Peyer's patch (tissue), 4 donors: ENCODE measurements at places on chromosomes 2 and 18.

- no peak for DNase-seq
These were observed 84.0 kb downstream of the SPP2 start for GRCh38 chr2:234134496-234134895.

GRCh38 chr18:73009691-73010090 is 141.9 kb upstream of the NETO1 start:
- no peak for DNase-seq

DNA sequence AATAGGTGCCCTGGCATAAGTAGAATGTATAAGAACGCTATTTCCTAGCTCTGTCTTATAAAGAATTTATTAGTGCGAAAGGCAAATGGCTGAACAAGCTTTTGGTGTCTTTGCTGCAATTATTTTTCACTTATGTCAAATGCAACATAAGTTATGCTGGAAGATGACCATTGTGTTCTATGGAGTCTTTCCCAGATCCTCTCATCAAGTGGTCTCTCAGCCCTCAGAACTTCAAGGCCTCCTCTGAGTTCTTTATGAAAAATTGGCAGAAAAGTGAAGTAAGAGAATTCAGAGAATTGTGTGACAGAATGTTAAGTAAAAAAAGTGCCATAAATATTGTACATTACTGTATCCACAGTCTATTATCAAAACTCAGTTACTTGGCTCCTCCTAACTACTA is 75.2 kb downstream of the RIT2 start:
- no peak for DNase-seq

DNA sequence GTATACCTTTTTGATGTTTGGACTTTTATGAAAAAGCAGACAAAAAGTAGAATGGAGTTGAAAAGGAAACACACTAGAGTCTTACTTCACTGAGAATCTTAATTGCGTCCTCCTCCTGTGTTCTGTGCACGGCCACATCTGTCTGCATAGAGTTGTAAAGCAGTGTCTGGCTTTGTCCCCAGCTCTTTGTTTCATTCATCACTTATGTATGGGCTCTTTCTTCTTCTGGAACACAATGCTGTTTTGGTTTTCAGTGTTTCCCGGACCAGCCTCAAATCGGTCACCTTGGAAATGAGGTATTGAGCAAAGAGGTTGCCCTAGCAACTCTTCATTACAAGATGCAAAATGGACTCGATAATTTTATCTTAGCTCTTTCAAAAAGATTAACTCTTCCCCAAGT is 104.3 kb upstream of the CNGA3 start:
- no peak for DNase-seq

DNA sequence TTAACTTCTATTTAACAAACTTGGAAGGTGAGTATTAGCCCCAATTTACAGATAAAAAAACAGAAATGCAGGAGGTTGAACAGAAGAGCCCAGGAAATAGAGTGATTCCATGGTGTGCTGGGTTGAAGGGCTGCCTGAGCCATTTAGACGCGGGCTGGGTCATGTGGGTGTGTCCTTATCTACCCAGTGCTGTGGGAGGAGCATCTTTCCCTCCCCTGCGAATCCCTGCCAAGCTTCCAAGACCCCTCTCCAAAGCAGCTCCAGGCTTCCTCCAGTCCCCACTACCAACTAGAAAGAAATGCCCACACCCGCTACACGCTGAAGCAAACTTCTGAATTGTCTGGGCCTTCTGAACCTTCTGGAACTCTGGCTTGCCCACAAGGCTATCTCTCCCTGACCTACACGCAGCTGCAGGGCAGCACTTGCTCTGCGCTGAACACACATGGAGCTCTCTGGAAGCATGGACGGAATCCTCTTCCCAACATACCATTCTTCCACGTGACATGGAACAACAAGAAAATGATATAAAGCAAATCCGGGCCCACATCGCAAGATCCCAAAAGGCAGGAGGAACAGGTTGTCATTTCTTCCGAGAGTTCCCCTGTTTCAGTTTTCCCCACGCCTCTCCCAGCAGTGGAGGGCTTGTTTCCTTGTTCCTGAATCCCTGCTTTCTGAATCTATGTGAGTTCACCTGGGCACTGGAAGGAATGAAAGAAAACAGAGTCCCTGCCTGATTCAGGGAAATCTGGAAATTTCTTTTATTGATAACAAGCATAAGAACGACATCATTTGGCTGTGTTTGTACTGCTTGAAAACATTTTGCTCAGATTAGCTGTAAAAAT is 562.7 kb upstream of the ID2 start:
- DNase-seq, result no peak

DNA sequence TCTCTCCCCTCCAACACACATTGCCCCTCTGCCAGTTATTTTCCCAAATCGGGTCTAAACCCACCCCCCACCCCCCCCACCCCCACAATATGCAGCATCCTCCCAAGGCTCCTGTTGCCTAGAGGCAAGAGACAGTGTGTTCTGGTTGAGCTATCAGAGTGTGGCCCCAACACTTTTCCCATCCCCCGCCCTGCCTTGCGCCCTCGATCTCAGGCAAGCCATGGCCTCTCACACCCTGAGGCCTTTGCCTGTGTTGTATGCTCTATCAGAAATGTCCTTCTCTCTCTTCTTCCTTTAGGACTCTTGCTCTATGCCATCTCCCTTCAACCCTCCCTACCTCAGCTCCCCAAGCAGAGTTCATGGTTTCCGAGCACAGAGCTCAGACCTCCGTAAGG is 9.5 kb upstream of the GRHL1 start:
- DNase-seq, result no peak

GRCh38 chr2:62785810-62786597 is 80.5 kb downstream of the EHBP1 start:
- no peak for DNase-seq

- DNase-seq, result no peak
These were observed 646 bp downstream of the ALS2 start for GRCh38 chr2:201779901-201780673.

- no peak for DNase-seq
These were observed 21.7 kb upstream of the CXCR4 start for GRCh38 chr2:136139631-136140030.

DNA sequence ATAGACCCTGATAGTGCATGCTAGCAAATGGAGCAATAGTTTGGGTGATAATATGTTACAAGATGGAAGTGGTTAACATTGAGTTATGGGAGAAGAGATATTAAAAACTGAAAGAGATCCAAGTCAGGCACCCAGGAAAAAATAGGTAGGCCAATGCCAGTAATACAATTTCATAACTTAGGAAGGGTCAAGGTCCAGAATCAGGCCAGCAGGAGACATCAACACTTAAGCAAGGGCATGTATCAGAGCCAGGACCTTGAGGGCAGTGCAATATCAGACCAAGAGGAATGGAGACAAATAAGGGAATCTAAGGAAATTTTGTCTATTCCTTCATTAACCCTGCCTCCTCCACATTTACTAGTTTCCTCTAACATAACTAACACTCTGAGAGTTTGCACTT is 124.1 kb upstream of the NYAP2 start:
- no peak for DNase-seq

DNA sequence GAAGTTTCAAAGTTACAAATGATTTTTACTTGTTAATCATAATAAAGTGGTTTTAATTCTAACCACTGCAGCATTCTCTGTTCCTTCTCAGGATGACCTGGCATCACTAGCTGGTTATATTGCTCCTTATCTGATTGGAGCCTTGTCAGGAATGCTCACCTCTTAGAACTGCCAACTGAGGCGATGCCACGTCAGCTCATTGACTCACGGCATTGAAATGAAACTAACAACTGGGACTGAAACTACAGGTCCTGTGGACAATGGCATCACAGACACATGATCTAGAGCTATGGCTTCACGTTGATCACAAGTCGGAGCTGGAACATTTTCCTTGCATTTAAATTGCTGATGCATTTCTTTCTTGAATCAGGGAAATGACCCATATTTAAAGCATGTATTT is 54.9 kb upstream of the MAP2 start:
- DNase-seq, result peak; percentile 80

- no peak for DNase-seq
These were observed 602.0 kb upstream of the FAM98A start for GRCh38 chr2:34201099-34201498.

- DNase-seq, result no peak
These were observed 276.3 kb downstream of the RND3 start for GRCh38 chr2:150211164-150211631.

DNA sequence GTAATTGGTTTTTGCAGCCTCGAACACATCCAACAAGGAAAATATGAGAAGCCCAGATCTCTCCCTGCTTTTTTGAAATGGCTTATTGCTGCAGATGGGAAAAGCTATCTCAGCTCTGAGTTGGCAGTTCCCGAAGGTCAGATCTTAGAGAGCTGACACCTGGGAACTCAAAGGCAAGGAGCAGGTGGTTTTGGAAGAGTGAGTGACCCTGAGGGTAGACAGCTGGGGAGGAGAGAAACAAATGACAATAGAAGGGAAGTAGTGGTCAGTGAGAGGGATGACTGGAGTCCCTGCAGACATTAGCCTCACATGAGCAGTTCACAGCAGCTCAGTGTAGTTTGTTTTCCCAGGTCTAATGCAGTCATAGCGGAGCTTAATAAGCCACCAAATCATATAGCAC is 317.9 kb downstream of the STK39 start:
- no peak for DNase-seq
